Adrenal gland (tissue), 19 donors: ENCODE measurements at places on chromosomes 5 and 9.

GRCh38 chr9:127319366-127320114, 55.0 kb downstream of the GARNL3 start:
- DNase-seq, result no peak

DNA sequence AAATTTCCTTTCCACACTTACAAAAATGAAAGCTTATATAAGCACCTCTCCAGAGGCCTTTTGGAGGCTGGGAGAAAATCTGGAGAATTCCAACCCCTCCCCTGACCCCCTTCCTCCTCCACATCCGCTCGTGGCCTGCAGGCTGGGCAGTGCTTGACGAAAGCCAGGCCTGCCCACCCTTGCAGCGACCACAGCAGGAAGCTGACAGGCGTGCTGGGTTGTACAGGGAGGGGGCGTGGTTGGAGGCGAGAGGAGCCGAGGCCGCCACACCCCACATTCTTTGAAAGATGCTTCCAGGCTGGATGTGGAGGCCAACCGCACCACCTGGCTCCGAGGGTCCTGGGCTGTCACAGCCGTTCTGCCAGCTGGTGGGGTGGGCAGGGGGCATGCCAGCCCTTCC, 47.8 kb upstream of the IER5L start:
- peak; percentile 56 for DNase-seq

DNA sequence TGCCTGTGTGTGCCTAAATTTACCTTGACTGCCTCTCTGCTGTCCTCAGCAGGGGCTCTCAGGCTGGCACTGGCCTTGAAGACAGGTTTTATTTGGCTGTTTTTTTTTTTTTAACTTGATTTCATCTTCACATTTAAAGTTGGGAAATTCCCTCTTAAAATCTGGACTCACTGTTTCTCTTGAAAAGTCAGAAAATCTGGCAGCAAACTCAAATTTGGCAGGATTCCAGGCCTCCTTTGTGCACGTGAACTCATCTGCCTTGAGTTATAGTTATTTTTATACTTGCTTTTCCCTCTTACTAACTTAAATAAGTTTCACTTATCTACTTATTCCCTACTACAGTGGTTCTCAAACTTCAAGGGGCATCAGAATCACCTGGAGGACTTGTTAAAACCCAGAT, 118.4 kb upstream of the MAP3K1 start:
- DNase-seq, result peak; percentile 26

DNA sequence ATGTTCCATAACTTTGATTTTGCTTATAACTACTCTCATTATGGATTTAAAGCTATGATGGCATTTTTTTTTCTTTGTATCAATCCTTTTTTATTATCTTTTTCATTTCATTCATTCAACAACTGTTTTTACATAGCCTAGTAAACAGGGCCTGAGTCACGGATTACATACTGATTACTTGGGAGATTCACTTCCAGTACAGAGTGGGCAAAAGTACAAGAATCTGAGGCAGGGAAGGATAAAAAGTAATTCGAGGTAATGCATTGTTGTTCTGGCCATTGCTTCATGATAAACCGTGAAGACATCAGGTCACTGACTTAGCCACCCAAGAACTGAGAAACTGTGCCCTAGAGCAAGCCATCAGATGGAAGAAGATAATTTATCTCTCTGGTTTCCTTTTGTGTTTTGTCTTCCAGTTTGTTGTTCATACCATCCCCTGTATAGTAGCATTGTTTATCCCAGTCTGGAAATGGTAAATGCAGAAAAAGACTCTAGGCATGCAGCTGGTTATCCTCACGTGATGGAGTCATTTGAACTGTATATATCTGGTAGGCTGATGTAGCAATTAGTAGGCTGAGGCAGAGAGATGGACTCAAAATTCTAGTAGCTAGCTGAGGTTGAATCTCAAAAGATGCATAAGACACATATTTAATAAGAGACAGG, 145.6 kb downstream of the CNTLN start:
- DNase-seq, result no peak

DNA sequence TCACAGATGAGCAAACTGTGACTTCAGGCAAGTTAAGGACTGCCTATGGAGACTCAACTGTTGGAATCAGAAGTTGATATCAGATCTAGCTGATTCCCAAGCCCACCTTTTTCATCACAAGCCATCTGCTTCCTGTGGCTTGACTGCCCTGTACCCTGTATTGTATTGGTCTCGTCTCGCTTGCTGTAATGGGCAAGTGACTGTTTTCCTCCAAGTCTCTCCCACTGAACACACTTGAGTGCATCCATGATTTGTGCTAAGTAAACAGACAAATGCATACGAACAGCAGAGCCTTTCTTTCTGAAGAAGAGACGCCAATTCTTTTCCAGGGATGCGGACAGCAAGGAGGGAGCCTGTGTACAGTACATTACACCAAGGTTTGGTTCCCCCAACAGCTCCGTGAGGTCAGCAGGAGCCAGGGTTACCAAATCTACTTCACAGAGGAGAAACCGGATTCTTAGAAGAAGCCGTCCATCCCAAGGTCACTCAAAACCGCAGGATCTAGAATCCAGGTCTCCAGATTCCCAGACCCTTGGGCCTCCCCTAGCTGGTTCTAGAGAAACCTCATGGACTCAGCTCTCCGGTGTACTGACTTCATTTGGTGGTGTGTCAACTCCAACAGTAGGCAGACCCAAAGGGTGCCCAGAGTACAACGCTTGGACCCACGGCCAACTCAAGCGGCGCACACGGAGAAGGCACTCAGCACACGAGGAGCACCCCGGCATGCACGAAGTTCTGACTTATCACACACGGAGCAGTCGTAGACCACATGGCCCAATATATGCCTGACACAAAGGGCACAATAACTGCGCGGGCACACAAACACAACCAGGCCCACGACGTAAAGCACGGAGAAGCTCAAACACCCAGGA, 1.1 kb downstream of the BAG1 start:
- DNase-seq, result peak; percentile 39

DNA sequence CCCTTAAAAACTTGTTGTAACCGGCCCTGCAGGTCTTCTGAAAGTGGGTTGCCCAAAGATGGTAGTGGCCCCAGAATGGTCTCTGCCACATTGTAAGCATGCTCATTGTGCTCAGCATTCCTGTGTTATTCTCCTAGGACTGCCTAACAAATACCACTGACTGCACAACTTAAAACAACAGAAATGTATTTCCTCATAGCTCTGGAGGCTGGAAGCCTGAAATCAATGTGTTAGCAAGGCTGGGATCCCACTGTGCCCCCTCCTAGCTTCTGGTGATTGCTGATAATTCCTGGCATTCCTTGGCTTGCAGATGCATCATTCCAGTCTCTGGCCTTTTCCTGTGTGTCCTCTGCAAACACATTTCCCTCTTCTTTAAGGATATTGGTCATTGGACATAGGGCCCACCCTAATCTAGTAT, 3.4 kb upstream of the GCNT4 start:
- DNase-seq, result no peak

DNA sequence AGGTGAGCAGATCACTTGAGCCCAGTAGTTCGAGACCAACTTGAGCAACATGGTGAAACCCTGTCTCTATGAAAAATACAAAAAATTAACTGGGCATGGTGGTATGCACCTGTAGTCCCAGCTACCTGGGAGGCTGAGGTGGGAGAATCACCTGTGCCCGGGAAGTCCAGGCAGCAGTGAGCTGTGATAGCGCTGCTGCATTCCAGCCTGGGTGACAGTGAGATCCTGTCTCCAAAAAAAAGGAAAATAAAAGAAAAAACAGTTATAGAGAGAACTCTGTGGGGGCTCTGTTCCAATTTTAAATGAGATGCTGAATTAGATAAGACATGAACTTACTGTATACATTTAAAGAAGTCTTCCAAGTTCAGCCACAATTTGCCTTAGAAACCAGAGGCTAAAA, 44.2 kb downstream of the SLC38A9 start:
- no peak for DNase-seq

DNA sequence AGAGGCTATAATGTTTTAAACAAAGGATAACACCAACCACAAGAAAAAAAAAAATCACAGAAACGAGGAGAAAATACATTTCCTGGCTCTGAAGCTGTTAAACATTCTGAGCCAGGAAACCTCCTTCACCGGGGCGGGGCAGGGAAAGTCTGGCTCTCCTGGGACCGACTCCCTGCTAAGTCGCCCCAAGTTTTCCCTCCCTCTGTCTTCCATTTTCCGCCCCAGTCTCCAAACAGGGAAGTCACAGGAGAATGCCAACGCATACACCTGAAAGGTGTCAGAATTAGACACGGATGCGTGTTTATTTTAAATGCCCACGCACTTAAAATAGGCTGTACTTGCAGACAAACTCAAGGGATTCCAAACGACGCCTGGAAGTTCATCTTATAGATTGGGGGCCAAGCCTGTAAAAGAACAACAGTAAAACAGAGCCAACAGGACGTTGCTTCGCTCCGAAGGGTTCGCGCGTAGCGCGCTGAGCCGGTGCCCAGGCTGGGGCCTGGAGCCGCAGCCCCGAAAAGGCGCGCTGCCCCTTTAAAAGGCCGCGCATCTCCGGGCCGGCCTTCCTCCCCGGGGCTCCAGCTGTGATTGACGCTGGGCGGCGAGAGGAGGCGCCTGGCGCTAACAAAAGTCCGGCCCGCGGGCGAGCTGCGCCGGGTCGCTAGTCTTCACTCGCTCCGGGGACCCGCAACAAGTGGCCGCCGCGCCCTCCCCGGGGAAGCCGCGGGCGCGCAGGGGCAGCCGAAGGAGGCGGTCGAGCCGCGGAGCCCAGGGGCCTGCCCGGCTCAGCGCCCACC, at the start of gene FBXL7:
FBXL7 (plus strand) TSS at position 653 of the 797 bp plus-strand sequence.
- peak; percentile 83 for DNase-seq

- DNase-seq, result no peak
Observed at GRCh38 chr9:35108461-35108860, 5.5 kb upstream of the STOML2 start.

DNA sequence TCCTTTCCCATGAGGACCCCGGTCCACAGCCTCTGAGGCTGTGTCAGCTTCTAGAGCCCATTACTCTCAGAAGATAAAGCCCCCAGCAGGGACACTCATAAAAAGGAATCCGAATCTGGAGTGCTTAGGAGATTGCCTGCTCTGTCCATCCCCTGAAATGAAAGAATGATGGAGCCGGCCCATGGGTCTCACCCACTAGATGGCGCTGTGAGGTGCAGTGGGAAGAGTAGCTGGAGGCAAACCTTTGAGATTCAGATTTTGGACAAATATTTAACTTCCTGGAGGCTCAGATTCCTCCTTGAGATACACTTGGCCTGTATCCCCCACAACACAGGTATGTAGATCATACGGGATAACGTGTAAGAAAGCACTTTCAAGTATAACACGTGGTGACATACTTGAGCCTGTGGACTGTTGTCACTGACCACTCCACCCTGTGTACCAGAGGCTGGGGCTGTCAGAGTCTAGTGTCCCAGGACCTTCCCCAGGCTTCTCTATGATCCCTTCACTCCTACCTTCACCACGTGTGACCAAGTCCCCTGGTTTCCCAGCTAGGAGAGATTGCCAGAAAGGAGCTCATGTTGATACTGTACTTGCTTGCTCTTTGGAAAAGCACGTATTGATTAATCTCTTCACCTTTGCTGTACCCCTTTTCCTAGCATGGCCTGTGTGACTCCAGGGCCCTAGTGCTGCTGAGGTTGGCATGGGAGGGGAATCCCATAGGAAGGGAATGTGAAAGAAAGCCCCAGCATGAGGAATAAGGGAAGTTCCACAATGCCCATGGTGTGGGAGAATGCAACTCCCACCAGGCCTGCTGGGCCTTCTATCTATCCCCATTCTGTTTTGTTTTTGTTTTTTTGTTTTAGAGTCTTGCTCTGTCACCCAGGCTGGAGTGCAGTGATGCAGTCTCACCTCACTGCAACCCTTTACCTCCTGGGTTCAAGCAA, 32.1 kb downstream of the TRMO start:
- DNase-seq, result no peak

DNA sequence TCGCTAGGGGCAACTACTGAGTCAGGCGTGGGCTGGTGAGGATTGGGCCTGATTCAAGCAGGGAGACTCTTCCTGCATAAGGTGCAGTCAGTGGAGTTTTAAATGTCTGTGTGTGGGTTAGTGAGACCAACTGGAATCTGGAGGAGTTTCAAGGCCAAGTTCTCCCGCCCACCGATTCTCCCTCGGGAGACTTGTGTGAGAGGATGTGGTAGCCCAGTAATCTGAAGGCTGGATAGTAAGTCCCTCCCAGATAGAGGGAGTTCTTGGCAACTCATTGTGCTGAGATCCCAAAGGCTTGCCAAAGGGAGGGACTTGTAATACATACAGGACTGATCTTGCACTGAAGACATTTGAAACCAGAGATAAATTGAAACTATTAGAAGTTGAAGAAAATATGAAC, 51.8 kb downstream of the WDR36 start:
- peak; percentile 44 for DNase-seq

GRCh38 chr5:91848453-91848852, 465.3 kb upstream of the ARRDC3 start:
- no peak for DNase-seq

DNA sequence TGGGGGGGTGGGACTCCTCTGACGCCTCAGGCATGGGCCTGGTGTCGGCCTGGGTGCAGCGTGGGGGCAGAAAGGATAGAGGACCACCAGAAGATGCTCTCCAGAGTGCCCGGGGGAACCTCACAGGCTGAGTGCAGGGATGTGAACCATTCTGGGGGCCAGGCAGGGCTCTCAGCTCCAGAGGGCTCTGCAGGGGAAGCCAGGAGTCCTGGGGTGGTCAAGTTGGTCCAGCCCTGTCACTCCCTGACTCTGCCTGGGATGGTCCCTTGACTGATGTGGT, 6.5 kb downstream of the GFI1B start:
- no peak for DNase-seq

DNA sequence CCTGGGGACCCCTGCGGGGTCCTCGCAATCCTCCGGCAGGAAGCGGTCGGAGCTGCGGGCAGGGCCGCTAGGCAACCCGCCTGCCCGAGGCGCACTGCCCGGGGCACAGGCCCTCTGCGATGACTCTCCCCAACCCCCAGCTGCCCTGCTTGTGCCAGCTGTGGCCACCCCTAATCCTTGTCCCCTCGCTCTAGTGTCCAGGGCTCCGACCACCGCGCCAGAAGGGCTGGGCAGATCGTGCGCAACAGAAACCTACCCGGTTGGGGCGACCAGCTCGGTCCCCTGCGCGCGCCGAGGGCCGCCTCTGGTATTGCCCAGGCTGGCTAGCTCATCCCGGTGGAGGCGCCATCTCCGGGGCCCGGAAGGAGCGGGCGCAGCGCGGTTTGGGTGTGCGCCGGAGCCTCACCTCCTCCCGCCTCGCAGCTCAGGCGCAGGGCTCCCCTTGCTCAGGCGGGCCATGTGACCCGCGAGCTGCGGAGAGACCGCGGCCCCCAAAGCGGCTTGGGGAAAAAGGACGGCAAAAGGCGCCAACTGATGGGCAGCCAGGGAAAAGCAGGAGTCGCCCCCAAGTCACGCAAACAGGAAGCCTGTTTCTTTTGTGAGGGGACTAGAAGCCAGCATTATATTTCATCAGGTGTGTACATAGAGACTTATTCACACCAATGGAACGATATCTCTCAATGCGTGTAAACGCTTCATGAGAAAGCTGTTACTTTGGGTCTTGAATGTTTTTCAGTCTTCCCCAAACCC, 46.8 kb upstream of the RNF20 start:
- peak; percentile 63 for DNase-seq

GRCh38 chr5:120293796-120294195, 170.3 kb upstream of the PRR16 start:
- no peak for DNase-seq

DNA sequence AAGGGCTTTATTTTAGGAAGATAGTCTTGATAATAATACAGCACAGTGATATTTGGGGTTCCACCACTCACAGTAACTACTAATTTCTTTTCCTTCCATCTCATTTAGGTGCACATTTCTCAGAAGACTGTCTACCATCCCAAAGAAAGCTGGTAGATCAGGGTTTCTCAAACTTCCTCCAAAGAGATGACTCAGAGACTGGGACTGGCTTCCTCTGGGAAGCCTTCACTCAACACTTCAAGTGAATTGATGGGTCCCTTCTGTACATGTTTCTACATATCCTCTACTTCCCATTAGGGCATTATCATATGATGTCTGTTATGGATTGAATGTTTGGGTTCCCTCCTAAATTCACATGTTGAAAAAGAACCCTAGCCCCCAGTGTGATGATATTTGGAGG, 138.5 kb downstream of the SPOCK1 start:
- DNase-seq, result no peak
